ENCODE measurements at places on chromosomes 16 and 17.

DNA sequence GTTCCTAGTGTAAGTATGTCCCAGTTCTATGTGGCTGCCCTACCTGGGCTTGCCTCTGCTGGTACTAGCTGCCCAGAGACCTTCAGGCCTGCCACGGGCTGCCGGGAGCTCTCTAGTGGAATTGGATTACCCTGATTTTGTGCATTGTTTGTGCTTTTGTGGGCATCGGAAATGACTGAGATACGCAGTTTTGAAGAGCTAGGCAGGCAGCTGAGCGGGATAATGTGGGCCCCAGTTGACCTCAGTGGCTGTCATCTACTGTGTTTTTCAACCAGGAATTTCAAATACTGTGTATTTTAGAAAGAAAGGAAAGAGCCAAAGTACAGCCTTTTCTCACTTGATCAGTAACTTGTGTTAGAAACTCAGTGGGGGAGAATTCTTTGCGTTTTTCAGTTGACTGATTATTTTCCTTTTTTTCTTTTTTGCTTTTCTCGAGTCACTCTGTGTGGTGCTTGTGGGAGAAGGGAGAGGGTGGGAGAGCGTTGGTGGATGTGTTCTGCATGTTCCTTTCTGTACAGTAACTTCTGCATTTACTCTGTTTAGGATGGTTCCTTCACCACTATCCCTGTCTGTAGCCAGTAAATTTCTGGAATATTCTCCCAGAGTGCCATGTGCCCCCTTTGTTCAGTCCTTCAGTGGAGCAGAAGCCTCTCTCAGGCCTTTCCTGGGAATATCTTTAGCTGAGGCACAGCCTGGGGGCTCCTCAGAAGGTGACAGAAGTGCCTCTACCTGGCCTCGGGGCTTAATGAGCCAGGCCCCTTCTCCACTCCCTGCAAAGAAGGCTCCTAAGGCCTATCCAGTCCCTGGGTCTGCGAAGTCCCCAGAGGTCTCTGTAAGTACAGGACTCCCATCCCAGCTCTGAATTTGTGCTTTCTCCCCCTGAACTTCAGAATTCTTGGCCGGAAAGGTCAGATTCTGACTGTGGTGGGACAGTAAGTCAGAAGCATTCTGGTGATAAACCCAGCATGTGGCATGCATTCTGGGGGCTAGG is 15.0 kb upstream of the SLC12A3 start:
- peak; percentile 44 for DNase-seq

DNA sequence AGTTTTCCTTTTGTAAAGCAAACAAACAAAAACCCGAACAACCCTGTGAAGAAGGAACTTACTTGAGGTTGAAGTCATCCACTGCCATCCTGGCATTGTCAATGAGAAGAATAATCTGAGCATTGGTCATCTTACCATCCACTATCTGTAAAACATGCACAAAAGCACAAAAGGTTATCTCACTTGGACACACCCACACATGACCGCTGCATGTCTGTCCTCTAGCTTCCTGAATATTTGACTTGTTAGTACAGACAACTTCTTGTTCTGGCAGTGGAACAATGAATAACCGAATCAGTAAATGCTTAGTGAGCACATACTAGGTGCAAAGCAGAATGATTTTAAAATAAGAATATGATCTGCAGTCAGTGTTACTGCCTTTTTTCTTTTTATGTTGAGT is 6.1 kb downstream of the KRT23 start:
- DNase-seq: no peak

GRCh38 chr17:45649796-45650195 is 134.3 kb upstream of the CRHR1 start:
- DNase-seq: no peak

DNA sequence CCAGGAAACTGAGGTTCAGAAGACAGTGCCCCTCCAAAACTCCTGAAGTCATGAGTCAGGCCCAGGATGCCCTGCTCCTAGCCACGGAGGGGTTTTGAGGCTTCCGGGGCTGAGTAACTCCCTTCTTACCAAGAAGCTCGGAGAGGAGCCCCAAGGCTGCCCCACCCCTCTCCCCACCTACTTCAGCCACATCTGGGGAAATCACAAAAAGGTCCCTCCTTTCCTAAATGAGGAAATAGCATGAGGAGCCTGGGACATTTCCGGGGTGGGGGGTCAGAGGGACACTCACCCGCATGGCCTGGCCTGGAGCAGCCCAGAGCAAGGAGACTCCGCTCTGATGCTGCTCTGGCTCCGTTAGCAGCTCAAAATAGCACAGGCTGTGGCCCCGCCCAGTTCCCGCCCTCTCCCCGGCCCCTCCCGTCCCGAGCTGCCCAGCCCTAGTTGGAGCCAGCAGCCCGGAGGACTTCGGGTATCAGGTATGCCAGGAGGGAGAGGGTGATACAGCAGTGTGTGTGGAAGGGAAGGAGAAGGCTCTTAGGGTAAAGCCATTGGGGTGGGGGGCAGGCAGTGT is 40.1 kb downstream of the MYO18A start:
- DNase-seq: peak; percentile 65

DNA sequence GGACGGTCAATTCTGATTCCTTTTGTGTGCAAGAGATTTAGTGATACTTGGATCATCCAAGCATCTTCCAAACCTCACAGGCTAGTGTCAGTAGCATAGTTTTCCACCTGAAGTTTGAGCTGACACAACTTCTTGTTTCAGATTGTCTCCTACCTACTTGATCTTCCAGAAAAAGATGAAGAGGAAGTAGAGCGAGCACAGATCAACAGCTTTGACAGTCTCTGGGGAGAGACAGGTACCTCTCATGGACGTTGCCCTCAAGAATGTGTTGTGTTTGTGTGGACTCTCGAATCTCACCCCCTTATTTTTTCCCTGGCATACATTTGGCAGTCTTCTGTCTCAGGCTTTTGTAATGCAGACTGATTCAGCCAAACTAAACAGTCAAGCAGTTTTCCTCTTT is 47.4 kb downstream of the CYB561 start:
- DNase-seq: peak; percentile 9

DNA sequence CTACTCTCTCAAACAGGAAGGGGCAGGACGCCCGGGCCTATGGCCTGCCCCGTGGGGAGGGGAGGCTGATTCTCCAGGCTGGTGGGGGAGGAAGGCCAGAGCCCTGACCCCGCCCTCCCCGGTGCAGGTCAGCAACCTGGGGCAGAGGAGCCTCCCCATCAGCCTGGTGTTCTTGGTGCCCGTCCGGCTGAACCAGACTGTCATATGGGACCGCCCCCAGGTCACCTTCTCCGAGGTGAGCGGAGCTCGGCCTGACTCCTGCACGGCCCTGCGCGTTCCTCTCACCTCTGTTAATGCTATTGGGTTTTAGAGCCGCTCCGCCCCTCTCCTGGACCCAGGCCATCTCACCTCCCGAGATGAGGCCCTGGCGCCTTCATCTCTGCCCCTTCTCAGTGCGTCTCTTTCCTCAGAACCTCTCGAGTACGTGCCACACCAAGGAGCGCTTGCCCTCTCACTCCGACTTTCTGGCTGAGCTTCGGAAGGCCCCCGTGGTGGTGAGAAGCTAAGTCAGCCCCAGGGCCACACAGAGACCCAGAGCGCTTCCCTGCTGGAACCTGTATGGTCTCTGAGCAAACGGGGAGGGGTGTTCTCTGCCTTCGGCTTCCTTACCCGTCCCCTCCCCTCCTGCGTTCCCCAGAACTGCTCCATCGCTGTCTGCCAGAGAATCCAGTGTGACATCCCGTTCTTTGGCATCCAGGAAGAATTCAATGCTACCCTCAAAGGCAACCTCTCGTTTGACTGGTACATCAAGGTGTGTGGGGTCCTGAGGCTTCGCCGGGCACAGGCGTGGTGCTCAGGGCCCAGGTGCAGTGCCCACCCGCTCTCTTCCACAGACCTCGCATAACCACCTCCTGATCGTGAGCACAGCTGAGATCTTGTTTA is 25.1 kb upstream of the ITGAX start:
- no peak for DNase-seq

DNA sequence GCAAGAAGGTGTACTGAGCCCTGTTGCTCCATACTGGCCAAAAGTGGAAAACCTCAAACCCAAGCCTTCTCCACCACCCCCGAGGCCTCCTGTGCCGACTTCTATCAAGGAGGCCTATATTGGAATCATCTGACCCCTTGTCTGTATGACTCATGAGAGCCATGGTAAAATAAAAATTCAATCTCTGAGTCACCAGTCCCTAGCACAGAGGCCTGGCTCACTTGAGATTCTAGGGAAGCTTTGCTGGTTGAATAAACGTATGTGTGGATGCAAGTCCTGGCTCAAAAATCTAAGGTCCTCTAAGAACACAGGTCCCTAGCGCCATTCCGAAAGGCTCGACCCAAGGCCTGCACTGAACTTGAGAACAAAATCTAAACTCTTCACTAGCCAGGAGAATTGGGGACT is 15.0 kb downstream of the NSMCE1 start:
- DNase-seq: peak; percentile 63

GRCh38 chr16:86651823-86652222 is 73.5 kb downstream of the FOXL1 start:
- no peak for DNase-seq

- no peak for DNase-seq
These were observed 482 bp downstream of the BAHCC1 start for GRCh38 chr17:81395600-81396277.

GRCh38 chr16:1335996-1336395 is 2.6 kb downstream of the BAIAP3 start:
- DNase-seq: no peak

- DNase-seq: no peak
These were observed 7.5 kb downstream of the CCL4 start for GRCh38 chr17:36111068-36111490.

- DNase-seq: peak; percentile 84
These were observed 6.3 kb downstream of the HSBP1 start for GRCh38 chr16:83813823-83814658.

- no peak for DNase-seq
These were observed 10.9 kb upstream of the SPNS3 start for GRCh38 chr17:4422864-4423263.

DNA sequence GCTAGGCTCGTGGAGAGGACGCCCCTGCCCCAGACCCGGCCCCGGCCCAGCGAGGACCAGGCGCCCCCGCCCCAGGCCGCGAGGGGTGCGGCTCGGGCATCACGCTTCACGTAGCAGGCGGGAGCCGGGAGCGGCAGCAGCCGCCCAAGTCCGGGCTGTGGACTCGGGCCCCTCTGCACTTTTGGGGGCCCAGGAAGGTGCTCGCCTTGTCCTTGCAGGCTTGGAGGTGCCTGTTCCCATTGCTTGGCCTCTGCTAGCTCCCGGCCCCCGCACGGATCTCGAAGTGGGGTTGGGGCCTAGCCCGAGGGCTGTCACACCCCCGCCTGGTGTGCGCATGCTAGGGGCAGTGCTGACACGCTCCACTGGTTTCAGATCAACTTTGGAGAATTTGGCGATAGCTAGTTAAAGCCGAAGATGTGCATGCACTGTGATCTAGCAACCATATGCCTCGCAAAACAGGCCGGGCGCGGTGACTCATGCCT is 55.7 kb downstream of the WSB1 start:
- DNase-seq: no peak

DNA sequence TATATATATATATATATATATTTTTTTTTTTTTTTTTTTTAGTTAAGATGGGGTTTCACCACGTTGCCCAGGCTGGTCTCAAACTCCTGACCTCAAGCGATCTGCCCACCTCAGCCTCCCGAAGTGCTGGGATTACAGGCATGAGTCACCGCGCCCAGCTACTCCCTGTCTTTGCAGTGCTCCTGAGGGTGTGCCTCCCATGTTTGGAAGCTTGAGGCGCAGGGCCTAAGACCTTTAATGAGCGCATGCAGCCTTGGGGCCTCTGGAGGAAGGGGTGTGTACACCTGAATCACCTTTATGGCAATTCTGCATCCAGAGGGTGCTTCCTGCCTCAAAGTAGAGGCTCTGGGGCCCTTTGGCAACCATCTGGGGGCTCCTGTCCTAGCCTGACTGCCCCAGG is 219.4 kb upstream of the CIBAR2 start:
- DNase-seq: no peak

DNA sequence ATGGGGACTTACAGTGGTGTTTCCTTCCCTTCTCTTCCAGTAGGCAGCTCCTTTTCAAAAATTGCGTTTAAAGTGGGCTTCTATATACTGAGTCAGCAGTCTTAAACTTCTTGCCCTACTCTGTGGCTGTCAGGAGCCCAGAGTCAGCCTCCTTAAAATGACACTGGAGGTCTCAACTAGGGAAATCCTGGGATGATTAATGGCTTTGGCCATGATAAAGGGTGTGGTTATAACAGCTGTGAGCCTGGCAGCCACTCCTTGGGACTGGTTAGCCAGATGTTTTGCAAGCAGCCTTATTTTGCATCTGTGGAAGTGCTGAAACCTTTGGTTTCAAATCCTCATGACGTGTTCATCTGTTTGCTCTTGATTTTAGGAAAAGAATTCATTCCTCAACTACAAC is 25.0 kb downstream of the TAC4 start:
- DNase-seq: peak; percentile 82

DNA sequence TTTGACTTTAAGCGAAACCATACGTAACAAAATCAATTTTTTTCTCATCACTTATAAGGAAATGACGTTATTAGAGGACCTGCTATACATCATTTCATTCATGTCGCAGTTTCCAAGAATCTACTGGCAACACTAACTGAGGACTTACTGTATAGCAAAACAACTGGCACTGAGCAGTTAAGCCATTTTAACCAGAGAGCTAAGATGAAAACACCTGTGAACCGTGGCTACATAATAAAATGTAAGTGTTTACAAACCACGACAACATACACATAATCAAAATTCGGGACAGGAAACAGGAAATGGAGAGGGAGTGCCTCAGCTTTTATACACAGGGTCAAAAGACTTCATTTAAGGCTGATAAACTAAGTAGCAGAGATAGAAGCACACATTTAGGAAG is 29.5 kb downstream of the METTL16 start:
- no peak for DNase-seq

DNA sequence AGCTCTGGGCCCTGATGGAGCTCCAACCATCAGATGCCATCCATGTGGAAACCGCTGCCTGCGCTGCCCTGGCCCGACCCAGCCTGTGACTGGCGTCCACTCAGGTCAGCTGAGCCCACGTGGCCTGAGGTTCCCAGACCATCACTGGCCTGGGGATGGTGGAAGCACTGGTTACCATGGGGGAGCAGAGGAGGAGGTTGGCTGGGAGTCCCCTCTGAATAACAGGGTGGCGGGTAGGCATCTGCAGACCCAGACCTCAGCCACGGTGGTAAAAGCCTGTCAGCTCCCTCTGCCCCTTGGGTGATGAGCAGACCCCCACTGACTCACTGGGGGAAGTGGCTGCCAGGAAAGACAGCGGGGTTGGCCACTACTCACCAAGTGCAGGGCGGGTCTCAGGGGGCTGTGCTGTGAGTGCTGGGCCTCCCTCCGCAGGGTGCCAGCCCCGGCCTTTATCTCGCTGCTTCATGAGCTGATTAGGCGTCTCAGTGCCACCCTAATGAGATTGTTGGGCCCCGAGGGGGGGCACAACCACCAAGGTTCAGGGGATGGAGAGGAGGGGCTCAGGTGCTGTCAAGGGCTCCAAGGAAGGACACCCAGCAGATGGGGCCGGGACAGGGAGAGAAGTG is at the start of gene PDE6G:
Gene PDE6G (minus strand): TSS at position 425 of the 626 bp plus-strand sequence. CDS start 3,237 bp downstream, outside the sequence.
- no peak for DNase-seq

GRCh38 chr17:74512624-74513091 is 18.6 kb downstream of the CD300LB start:
- DNase-seq: no peak

GRCh38 chr16:4814046-4814445 is 11.6 kb upstream of the ROGDI start:
- no peak for DNase-seq

Measured in fibroblast of gingiva (primary cell).